Uterus (tissue), 4 donors: ENCODE measurements at places on chromosomes 2 and 18. TPM values are rescaled to one million over a fixed set of nuclear protein-coding genes. Genes with fewer than 3 reads are reported as not detected.

The GALNT14 gene
- not detected for total RNA-seq

The ICA1L gene
- 32.3 TPM for total RNA-seq

The TUBA4B gene
- 0.83 TPM for total RNA-seq

The ALPP gene
- total RNA-seq: 0.62 TPM

The UGT1A7 gene
- total RNA-seq: not detected

DNA sequence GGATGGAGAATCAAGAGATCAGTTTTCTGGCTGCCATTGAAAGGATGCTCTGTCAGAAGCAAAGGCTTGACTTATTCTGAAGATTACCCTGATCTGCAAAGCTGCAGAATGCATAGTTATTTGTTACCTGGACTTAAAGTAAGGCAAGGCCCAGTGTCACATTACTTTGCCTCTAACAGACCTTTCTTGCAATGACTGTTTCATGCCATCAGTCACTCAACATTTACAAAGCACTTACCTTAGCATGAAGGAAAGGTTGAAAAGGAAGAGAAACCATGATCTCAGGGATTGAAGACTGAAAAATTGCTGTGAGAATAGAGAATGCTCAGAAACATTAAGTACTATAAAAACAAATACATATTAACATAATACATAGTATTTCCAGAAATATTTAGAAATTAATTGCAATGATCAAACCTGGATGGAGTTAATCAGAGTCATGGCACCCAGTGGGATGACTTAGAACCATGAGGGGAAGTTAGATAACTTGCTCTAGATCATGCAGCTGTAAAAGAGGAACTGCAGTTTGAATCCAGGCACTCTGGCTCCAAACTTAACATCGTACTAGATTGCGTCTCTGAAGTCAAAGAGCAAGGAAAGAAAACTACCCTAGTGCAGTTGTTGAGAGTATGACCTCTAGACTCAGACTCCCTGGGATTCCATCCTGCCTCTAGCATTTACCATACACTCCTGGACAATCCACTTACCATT lies 26.5 kb upstream of the FAM117B start:
- no peaks in the 10 kb centered on the region for H3K4me1 ChIP-seq
- no peaks in the 10 kb centered on the region for H3K36me3 ChIP-seq
- no peak for DNase-seq
- no peak overlapping the region for H3K4me3 ChIP-seq
- no peak overlapping the region for H3K27ac ChIP-seq
- H3K27me3 ChIP-seq: no peaks in the 10 kb centered on the region

- no peak for DNase-seq
- no peaks in the 10 kb centered on the region for H3K27me3 ChIP-seq
- H3K4me3 ChIP-seq: no peak overlapping the region
- no peaks in the 10 kb centered on the region for H3K36me3 ChIP-seq
- no peaks in the 10 kb centered on the region for H3K4me1 ChIP-seq
Observed at GRCh38 chr2:213846856-213847255, 562.6 kb downstream of the SPAG16 start.

GRCh38 chr2:39408351-39409136 lies 28.5 kb downstream of the MAP4K3 start:
- no peaks in the 10 kb centered on the region for H3K27me3 ChIP-seq
- no peak overlapping the region for H3K4me3 ChIP-seq
- no peaks in the 10 kb centered on the region for H3K36me3 ChIP-seq

DNA sequence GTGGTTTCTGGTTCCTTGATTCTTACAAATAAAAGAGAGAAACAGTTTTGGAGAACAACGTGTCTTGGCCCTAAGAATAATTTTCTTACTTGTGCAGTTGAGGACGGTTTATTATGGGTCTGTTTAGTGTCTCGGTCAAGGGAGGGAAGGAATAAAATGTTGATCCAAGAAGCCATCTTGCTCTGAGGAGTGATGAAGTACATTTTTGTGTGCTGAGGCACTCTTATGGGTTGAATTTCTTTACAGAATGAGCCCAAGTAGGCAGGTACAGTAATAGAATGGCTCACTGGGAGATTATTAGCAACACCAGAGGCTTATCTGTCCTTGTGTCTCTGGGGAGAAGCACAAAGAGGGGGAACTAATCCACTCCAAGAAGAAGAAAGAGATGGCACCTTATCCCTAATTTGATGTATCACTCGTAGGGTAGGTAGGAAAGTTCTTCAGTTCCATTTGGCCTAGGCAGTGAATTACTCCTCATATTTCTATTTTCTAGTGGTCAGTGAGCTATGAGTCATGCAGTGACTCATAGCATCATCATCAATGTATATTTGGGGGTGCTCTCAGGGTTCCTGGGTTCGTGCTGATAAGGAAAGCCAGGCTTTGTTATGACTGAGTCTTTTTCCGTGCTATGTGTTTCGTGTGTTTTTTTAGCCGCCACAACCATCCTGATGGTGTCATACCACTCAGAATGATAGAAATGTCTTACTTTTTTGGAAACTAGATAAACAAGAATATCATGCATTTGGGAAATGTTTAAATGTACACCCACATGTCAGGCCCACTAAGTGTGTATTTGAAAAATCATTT lies 250.1 kb upstream of the CTAGE1 start:
- no peak overlapping the region for H3K4me3 ChIP-seq
- no peak for DNase-seq
- H3K27ac ChIP-seq: peak overlapping the region; percentile 88
- no peaks in the 10 kb centered on the region for H3K36me3 ChIP-seq

DNA sequence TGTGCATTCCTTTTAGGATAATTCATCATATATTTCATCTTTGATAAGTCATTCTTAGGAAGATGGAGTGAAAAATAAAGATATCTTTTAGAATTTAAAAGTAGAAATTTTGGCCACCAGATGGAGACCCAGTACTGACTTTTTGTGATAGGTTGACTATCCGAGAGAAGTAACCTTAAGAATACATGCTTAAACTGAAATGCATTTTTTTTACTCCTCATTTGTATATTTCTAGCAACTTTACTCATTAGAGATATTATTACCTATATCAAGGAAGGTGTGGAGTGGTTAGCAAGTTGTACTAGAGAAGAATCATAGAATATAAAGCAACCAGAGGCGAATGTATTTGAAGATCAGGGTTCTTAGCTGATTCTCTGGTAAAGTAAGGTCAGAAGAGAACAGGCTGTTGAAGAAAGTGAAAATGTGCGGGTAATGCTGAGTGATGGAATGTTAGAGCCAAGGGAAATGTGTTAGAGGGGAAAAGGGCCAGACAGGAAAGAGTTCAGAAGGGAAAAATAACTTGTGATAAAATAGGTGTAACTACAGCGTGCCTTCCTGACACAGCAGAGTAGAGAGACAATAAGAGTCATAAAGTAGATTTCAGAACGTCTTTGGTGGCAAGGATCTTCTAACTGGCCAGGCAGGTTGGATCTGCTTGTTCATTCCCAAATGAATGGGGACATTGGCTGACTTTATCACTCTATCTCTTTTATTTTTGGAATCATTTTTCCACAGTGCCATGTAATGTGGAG lies 52.3 kb downstream of the TDRD15 start:
- no peaks in the 10 kb centered on the region for H3K27me3 ChIP-seq
- no peaks in the 10 kb centered on the region for H3K36me3 ChIP-seq
- H3K4me1 ChIP-seq: no peaks in the 10 kb centered on the region
- no peak overlapping the region for H3K4me3 ChIP-seq
- DNase-seq: no peak
- no peak overlapping the region for H3K27ac ChIP-seq

- no peaks in the 10 kb centered on the region for H3K4me1 ChIP-seq
- no peaks in the 10 kb centered on the region for H3K36me3 ChIP-seq
- no peak overlapping the region for H3K27ac ChIP-seq
- H3K4me3 ChIP-seq: no peak overlapping the region
Observed at GRCh38 chr2:32741575-32741974, 113.7 kb downstream of the TTC27 start.

DNA sequence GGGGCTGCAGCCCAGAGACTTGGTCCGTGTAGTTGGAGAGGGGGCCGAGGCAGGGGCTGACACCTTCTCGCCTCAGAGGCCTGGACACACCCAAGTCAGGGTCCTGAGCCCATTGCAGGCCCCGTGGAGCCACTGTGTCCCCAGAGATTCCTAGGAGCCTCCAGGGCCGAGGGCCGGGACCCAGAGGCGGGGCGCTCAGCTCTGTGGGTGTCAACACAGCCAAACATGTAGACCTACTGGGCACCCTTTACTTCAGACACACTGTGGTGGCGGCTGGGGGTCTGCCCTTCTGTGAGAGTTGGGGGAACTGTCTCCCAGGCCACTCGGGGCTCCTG lies 459 bp upstream of the ESPNL start:
- H3K36me3 ChIP-seq: no peaks in the 10 kb centered on the region
- no peak overlapping the region for H3K27ac ChIP-seq

- H3K4me1 ChIP-seq: no peaks in the 10 kb centered on the region
- H3K36me3 ChIP-seq: no peaks in the 10 kb centered on the region
- H3K27ac ChIP-seq: no peak overlapping the region
- no peaks in the 10 kb centered on the region for H3K27me3 ChIP-seq
- DNase-seq: no peak
- H3K4me3 ChIP-seq: no peak overlapping the region
Observed at GRCh38 chr18:3620146-3621119, 170.5 kb downstream of the TGIF1 start.

GRCh38 chr2:127011231-127011661 lies 95.7 kb downstream of the BIN1 start:
- H3K36me3 ChIP-seq: no peaks in the 10 kb centered on the region
- no peaks in the 10 kb centered on the region for H3K27me3 ChIP-seq
- H3K4me1 ChIP-seq: no peaks in the 10 kb centered on the region
- no peak overlapping the region for H3K4me3 ChIP-seq
- DNase-seq: peak; percentile 40

DNA sequence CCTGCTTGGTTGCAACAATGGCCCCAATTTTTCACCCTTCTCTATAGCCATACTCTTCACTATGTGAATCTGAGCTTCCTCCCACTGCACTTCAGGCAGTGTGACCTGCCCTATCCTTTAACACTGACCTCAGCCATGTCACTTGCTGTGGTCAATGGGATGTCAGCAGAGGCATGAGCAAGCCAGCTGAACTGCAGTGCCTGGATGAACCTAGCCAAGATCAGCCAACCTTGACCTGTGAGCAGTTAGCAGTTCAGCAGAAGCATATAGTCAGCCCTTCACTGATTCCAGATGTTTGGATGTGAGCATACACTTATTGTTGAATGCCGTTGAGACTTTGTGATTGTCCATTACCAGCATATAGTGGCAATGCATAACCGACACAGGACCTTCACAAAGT lies 63.4 kb upstream of the BOD1L2 start:
- no peaks in the 10 kb centered on the region for H3K36me3 ChIP-seq
- H3K4me3 ChIP-seq: no peak overlapping the region
- DNase-seq: no peak
- H3K4me1 ChIP-seq: no peaks in the 10 kb centered on the region
- H3K27ac ChIP-seq: no peak overlapping the region

DNA sequence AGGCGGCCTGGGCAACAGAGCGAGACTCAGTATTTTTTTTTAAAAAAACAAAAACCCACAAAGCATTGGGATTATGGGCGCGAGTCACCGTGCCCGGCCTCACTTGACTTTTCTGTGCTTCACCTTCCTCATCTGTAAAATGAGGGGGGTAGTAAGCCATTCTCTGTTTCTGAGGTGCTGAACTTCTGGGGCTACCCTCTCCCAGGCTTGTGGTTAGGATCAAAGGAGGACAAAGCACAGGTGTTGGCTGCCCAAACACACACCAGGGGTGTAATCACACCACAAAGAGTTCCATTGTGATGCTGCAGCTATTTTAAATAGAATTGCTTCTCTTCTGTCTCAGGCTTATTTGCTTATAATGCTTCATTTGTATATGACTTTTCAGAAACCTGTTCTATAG lies 35.8 kb upstream of the INHBB start:
- H3K4me3 ChIP-seq: no peak overlapping the region
- no peak for DNase-seq
- H3K36me3 ChIP-seq: no peaks in the 10 kb centered on the region
- H3K4me1 ChIP-seq: no peaks in the 10 kb centered on the region
- H3K27ac ChIP-seq: no peak overlapping the region

- H3K27me3 ChIP-seq: no peaks in the 10 kb centered on the region
- no peaks in the 10 kb centered on the region for H3K36me3 ChIP-seq
- peak overlapping the region; percentile 32 for H3K4me3 ChIP-seq
- no peak overlapping the region for H3K27ac ChIP-seq
Observed at GRCh38 chr2:142130111-142131009, 456 bp downstream of the LRP1B start.
